T-helper 9 cell (primary cell): ENCODE measurements at places on chromosomes 3 and 15.

GRCh38 chr3:136255672-136256406 is 5.7 kb downstream of the PCCB start:
- DNase-seq, result no peak

- DNase-seq, result no peak
Measured at GRCh38 chr3:114554731-114555130, 260.9 kb downstream of the TIGIT start.

DNA sequence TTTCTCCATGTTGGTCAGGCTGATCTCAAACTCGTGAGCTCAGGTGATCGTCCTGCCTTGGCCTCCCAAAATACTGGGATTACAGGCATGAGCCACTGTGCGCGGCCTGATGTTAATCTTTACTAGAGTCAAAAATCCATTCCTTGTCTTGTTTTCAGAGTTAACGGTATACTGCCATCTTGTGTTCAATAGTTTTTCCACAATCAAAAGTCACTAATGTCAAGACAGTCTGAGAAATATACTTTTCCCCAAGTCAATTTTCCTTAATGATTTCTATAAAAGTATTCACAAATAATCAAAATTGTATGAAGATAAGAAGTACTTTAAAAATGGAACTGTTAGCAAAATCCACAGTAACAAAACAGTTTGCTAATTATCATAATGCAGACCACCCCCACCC is 8.5 kb downstream of the CRBN start:
- DNase-seq, result no peak

- DNase-seq, result no peak
Measured at GRCh38 chr3:61239871-61240270, 11.4 kb downstream of the FHIT start.

DNA sequence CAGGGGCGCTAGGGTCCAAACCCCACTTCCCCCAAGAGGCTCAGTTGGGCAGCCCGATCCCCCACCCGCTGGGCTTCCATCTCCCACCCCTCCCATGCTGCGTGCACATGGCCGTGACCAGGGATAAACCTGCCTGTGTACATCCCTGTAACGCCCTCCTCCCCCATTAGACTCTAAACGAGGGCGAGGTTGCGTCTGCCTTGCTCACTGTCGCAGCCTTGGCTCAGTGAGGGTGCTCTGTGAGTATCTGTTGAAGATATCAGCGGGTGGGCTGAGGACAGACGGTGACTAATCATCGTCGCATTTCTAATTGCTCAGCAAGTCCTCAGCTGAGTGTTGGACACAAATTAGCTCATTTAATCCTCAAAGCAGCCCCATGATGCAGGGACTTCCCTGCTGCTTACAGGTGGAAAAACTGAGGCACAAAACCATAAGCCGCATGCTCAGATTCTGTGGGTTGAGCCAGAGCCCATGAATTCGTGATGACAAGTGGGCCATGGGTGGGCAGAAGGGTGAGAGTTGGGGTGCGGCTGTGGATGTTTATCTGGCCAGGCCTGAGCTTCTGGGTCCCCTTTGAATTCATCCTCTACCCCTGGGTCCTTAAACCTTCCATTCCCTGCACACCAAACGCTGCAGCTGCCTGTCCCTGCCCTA is 26.0 kb downstream of the FBLN2 start:
- DNase-seq, result no peak

GRCh38 chr3:178022599-178022998 is 513.6 kb upstream of the KCNMB2 start:
- no peak for DNase-seq

- DNase-seq, result no peak
Measured at GRCh38 chr15:63582718-63583426, 14.3 kb upstream of the FBXL22 start.

DNA sequence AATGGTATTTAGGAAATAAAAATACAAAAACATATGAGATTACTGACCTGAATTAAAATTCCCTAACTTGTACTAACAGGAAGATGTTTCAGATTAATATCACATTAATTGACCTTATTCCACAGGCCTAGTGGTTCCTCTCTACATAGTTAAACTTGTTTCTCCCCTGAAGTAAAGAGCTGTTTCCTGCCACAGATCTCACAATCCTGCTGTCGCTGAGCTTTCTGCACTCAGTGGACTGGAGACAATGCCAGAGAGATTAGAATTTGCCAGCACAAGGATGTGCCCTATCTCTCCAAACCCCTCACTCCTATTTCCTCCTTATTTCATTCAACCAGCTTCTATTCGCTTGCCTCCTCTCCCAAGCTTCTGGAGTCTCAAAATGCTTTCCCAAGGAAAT is 130.6 kb downstream of the CTNNB1 start:
- DNase-seq, result no peak

- no peak for DNase-seq
Measured at GRCh38 chr3:10561162-10561945, 56.0 kb upstream of the ATP2B2 start.

- DNase-seq, result no peak
Measured at GRCh38 chr3:25259871-25260270, 168.2 kb upstream of the RARB start.

DNA sequence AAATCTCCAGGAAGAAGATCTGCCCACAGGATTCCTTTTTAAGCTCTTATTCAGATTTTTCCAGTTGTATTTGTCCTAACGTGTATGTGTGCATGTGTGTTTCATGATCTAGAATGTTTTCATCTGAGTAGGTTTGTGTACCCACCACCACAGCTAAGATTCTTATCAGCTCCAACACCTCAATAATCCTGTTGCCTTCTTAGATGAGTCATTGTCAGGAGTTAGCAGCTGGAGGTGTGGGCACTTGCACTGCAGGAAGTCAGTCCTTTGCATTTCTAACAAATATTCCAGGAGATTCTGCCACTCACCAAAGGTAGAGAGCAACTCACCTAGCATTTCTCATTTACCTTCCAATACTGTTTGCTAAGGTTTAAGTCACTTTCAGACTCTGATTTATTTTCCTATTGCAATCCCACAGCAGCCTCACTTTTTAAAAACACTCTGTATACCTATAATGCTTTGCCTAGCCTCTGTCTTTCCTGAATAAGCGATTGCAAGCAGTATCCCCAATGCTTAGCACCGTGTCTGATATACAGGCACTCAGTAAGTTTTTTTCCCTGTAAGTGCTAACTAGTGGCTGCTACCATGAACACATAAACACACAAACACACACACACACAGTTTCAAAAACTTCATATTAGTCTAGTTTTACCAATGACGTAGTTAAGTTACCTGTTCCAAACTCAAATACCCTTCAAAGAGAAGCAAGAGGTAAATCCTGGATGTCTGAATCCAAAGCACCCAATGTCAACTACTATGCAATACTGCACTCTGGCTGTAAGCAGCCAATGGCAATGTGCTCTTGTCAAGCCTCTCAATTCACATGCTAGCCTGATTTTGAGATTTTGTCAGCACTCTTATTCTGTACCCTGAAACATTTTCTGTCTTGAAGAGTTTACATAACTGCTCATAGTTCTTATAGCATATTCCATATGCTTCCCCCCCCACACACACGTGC is 713.5 kb upstream of the LMCD1 start:
- DNase-seq, result no peak

DNA sequence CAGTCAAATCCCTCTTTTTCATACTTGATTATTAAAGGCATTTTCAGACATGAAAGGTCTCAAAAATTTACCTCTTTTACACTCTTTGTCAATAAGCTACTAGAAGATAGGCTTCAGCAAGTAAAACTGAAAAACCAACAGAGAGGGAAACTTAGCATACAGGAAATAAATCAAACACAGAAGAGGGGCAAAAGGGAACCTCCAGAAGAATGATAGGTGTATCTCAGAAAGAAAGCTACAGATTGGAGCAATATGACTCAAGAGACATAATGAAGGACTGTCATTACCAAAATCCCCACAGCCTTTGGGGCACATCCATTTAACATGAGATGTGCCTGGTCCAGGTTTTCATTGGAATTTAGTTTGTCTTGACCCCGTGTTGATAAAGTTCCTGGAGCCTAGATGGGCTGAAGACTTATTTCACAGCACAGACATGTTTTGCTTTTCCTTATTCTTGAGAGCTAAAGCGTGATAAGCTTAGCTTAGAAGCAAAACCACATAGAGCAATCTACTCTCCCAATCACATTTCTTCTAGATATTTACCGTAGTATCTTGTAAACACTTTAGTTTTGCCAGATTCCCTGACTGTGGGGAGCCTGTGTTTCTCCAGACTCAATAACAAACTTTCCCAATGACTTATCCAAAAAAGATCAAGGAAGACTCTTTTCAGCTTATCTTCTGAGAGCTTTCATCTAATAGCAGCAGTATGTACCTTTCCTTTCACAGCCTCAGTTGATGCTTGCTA is 11.7 kb downstream of the LRRFIP2 start:
- DNase-seq, result no peak

DNA sequence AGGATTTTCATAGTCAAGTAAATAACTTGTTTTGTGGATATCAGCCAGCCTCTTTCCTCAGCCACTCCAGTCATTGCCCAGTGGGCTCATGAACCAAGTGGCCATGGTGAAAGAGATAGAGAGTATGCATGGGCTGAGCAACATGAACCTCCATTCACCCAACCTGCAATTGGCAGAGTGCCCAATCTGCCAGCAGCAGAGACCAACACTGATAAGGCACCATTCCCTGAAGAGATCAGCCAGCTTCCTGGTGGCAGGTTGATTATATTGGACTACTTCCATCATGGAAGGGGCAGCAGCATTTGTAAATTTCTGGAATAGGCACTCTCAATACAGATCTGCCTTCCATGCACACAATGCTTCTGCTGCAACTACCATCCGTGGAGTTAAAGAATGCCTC is 10.3 kb upstream of the MCF2L2 start:
- DNase-seq, result no peak

GRCh38 chr15:82900511-82901060 is 51.9 kb downstream of the HOMER2 start:
- DNase-seq, result no peak

DNA sequence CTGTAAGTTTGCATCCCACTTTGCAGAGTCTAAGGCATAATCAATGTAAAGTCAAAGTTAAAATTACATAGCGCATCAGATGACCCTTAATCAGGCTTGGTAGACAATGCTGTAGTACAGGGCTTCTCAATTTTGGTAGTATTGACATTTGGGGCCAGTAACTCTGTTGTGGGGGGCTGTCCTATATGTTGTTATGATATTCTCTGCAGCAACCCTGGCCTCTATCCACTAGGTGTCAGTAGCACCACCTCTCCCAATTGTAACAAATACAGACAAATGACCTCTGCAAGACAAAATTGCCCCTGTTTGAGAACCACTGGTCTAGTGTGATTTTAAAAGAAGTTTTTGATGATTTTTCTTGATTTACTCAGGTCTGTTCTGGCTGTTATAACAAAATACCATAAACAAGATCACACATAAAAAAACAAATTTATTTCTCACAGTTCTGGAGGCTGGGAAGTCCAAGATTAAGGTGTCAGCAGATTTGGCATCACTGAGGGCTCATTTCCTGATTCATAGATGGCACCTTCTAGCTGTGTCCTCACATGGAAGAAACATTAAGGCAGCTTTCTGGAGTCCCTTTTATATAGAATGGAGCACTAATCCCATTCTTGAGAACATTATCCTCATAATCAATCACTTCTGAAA is 37.6 kb upstream of the SLC9A9 start:
- no peak for DNase-seq

DNA sequence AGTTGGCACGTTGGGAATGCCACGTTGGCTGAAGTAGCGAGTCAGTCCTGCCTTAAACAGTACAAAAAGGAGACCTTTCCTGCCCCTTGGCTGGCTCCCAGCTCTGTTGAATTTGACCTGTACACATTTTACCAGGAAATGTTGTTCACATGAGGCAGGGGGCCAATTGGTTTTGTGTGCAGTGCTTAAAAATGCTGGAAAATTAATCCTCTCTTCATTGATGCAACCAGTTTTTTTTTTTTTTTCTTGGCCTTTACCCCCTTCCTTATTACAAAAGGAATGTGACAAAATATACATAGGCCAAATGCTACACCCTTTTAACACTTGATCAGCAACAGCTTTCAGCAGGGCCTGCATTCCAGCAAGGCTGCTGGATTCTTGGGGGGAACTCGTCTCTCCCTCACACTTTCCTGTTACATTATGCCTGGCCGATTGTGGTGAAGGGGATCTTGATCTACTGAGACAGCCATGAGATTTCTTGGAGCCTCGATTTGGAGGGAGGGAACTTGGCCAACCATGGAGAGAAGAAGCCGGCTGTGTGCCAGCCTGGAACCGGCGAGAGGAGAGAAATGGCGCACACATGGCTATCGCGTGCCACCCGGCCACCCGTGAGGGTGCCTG is 93.1 kb downstream of the DNASE1L3 start:
- DNase-seq, result no peak

- no peak for DNase-seq
Measured at GRCh38 chr3:172569128-172570008, 46.1 kb upstream of the TNFSF10 start.

- DNase-seq, result no peak
Measured at GRCh38 chr3:192687488-192688152, 39.7 kb downstream of the FGF12 start.

GRCh38 chr3:30629746-30630145 is 23.3 kb downstream of the TGFBR2 start:
- DNase-seq, result no peak

GRCh38 chr3:32961189-32961715 is 9.8 kb downstream of the CCR4 start:
- peak; percentile 25 for DNase-seq

DNA sequence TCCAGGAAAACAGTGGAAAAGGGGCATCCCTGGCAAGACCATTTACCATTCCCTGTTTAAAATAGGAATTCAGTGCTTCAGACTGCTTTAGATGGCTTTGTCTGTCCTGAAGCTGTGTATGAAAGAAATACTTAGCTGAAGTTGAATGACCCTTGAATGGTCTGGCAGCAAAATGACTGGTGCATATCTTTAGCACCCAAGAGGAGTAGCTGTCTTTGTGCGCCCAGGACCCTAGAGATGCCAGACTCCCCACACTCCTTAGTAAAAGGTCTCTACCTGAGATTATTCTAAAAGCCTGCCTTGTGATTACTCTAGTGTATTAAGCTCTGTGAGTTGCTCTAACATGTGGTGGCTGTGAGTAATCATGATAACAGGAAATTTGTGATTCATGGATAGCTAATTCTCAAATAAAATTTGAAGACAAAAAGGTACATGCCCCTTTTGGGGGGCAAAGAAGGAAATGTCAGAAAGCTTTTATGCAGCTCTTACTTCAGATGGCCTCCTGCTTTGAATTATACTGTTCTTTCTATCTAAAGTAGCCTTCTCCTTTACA is 3.2 kb downstream of the MAPKBP1 start:
- DNase-seq, result no peak

DNA sequence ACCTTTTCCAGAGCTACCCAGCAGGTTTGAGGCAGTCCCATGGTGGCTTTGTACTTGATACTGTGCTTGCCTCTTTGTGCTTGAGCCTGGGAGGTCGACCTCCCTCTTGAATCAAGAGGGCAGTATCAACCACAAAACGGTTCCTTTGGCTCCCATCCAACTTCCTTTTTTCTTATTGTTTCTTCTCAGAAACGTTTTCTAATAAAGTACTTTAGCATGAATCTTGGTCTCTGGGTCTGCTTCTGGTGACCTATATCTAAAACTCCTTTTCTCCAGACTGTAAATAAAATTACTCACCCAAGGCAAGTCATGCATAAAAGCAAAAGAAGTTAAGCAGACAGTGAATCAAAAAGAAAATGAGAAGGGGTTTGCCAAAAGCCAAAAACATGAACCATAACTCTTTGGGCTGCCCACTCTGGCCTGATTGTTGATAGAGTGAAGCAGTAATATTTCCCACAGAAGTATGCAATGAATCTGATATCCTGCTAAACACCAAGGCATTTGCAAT is 112.2 kb upstream of the SLC4A7 start:
- DNase-seq, result no peak

- DNase-seq, result no peak
Measured at GRCh38 chr15:71649894-71650293, 160.5 kb upstream of the NR2E3 start.
